ENCODE measurements at places on chromosomes 2 and 18. TPM values are rescaled to one million over a fixed set of nuclear protein-coding genes. Genes with fewer than 3 reads are reported as not detected.

PPP1R7 gene
- total RNA-seq: 123 TPM

B3GNT7 gene
- not detected for total RNA-seq

IL36A gene
- total RNA-seq: not detected

RAB1A gene
- 84.5 TPM for total RNA-seq

COL3A1 gene
- total RNA-seq: not detected

SLC30A3 gene
- 0.90 TPM for total RNA-seq

FEV gene
- not detected for total RNA-seq

MBD2 gene
- total RNA-seq: 131 TPM

DIPK1C gene
- total RNA-seq: not detected

RRM2 gene
- 528 TPM for total RNA-seq

GRCh38 chr2:42074661-42075060, 26.8 kb downstream of the PKDCC start:
- no peak for DNase-seq

DNA sequence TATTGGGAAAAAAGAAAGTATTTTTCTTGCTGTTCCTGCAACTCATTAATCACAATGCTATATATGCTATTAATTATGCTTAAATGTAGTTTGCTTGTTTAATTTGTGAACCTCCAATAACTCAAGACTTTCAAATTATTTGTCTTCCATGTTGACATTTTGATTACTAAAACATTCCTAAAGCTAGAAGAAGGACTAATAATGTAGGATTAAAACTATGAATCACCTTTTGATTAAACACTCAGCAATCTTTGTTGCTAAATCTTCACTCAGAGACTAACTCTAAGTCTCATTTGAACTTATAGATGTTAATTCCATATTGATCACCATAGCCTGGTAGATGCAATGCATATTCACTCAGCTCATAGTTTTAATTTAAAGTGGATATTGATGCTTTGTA, 524.6 kb upstream of the ZEB2 start:
- no peak for DNase-seq

GRCh38 chr2:43370705-43371104, 144.3 kb upstream of the ZFP36L2 start:
- no peak for DNase-seq

DNA sequence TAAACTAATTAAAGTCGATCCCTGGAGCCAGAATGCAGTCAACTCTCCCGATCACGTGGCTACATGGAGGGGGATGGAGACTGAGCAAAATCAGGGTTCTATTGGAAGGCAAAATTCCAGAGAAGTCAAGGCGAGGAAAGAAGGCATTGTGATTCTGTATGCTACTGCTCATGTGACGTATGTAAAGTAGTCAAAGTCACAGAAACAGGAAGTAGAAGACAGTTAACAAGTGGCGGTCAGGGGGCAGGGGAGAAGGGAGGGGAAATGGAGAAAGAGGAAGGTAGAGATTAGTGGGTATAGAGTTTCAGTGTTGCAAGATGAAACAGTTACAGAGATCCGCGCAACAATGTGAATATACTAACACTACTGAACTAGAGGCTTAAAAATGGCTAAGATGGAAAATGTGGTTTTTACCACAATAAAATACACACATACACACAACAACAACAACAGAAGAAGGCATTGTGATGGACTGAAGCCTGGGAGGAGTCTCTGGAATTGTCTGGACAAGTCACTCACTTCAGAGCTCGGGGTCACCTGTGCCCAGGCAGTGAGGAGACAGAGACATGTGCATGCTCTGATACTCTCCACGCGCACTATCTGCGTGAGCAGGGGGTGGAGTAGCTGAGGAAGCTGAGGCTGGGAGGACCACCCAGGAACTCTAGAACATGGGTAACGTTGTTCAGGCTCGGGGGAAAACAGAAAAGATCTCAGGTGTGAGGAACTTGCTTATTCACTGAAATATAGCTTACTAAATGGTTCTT, 89.9 kb upstream of the CDCA7 start:
- peak; percentile 55 for DNase-seq

GRCh38 chr18:56168049-56168781, 470.2 kb downstream of the TXNL1 start:
- no peak for DNase-seq

GRCh38 chr2:62404913-62405312, 101.1 kb downstream of the TMEM17 start:
- no peak for DNase-seq

GRCh38 chr18:22267697-22268096, 98.3 kb downstream of the GATA6 start:
- DNase-seq: no peak

GRCh38 chr2:180231015-180231414, 223.9 kb upstream of the CWC22 start:
- no peak for DNase-seq

- no peak for DNase-seq
Measured at GRCh38 chr2:239993291-239993690, 31.9 kb downstream of the NDUFA10 start.

GRCh38 chr2:160576054-160576499, 82.5 kb upstream of the RBMS1 start:
- DNase-seq: no peak

GRCh38 chr2:28291811-28292440, 100.7 kb upstream of the FOSL2 start:
- no peak for DNase-seq

- DNase-seq: no peak
Measured at GRCh38 chr18:68301441-68301840, 413.5 kb downstream of the TMX3 start.

- no peak for DNase-seq
Measured at GRCh38 chr2:95021847-95022246, 3.7 kb upstream of the MAL start.

DNA sequence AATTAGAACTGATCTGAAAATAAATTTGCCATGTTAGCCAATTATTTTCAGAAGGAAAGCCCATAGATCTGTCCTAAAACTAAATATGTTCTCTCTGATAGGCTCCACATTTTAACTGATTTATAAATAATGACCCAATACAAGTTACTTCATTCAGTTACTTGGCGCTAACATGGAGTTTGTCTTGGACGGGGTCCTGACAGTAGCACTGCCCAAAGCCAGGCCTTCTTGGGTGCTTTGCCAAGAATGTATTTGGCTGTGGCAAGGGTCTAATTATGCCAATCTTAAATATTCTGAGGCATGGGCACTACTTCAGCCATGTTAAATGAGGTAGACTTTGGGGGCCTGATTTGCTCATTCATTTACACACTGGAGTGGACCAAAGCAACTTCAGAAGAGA, 135.0 kb upstream of the PKDCC start:
- no peak for DNase-seq

- no peak for DNase-seq
Measured at GRCh38 chr18:58581265-58581664, 47.6 kb downstream of the ALPK2 start.

- no peak for DNase-seq
Measured at GRCh38 chr2:13050764-13051163, 334.0 kb downstream of the TRIB2 start.

DNA sequence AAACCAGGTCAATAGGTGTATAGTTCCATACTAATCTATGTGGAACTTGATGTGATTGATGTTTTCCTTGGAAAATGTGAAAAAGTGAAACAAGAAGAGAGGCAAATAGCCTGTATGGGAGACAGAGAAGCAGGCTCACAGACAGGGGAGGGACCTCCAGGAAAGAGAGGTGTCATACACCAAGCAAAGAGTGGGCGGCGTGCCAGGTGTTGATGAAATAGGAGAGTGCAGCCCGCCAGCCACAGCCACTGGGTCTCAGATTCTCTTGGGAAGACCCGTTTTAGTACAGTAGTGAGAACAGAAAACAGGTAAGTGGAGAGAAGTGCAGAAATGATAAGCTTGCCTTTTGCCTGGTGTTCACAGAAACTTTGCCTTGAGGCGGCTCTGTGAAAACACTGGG, 301.9 kb downstream of the ZNF407 start:
- DNase-seq: no peak

DNA sequence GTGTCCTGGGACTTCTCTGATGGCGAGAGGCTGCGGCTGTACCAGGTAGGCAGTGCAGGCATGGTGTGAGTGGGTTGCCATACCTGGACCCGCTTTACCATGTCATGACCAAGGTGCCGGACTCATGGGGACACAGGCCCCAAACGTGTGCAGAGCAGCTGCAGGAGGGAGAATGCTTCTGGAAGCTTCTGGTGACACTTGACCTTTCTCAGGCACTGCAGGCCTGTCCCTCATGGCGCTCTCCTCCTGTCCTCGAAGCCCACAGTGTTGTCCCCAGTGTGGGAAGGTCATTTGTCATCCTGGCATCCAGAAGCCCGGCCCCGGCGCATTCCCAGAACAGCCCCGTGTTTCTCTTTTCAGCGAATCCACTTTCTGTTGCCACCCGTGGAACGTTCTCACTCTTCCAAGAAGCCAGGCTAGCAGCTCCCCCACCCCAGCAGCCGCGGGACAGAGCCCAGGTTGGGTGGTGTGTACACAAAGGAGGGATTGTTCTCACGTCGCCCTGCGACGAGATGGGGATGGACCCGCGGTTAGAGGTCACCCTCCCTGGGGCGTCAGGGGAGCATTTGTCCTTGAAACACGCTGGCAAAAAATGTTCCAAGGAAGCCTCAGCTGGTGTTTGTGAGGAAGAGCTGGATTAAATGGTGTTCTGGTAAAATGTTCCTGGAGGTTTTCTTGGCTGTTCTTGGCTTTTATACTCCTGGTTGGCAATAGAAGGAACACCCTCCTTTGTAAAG, 43.7 kb downstream of the SH3BP4 start:
- DNase-seq: no peak

DNA sequence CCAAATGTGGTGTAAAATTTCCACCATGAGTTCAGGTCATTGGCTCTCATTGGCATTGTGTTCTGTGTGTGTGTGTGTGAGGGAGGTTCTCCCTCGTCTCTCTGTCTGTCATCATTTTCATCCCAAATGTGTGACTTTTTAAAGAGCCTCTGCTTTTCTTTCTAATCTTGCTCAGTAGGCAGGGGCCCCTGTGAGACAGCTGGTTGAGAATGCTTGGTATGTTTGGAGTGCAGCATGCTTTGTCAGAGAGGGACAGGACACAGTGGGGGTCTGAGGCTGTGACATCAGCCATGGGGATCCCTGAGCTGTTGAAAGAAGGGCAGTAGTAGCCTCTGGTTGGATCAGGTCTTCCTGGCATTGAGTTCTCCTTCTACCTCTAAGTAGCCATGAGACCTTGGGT, 10.6 kb downstream of the PTPRM start:
- no peak for DNase-seq

- DNase-seq: no peak
Measured at GRCh38 chr18:57373017-57373416, 20.7 kb downstream of the ST8SIA3 start.

- no peak for DNase-seq
Measured at GRCh38 chr2:218701806-218702205, 8.8 kb upstream of the TTLL4 start.

DNA sequence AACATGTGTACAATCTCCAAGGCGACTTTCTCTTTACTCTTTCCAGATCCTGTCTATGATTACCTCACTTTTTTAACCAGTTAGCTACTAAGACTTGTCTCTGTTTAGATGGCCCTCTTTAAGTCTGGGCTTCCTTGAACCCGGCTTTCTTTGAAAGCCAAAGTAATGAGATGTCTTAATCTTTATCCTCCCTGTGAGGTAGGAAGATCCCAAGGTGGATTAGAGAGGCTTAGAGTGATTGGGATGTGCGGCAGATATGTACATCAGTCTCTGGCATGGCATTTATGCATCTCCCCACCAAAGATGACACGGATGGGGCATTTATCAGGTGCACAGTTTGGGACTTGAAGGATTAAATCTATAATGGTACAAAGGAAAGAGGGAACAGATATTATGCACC, 186.3 kb downstream of the FSHR start:
- DNase-seq: no peak

DNA sequence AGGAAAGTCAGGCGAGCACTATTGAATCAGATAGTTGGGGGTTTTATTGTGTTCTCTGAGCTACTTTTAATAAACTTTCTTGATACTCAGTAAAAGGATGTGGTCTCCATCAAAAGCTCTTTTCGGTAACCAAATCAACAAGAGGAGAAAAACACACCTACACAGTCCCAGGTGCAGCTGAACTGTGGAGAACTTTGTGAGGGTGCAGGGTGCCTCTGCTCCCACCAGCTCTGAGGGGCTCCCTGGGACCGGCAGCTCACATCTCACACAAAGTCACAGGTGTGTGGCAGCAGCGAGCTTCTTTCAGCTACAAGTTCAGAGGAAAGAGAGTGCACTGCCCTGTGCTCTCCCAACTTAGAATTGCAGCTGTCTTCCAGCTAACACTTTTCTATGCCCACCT, 650.4 kb downstream of the RNF144A start:
- DNase-seq: peak; percentile 78

DNA sequence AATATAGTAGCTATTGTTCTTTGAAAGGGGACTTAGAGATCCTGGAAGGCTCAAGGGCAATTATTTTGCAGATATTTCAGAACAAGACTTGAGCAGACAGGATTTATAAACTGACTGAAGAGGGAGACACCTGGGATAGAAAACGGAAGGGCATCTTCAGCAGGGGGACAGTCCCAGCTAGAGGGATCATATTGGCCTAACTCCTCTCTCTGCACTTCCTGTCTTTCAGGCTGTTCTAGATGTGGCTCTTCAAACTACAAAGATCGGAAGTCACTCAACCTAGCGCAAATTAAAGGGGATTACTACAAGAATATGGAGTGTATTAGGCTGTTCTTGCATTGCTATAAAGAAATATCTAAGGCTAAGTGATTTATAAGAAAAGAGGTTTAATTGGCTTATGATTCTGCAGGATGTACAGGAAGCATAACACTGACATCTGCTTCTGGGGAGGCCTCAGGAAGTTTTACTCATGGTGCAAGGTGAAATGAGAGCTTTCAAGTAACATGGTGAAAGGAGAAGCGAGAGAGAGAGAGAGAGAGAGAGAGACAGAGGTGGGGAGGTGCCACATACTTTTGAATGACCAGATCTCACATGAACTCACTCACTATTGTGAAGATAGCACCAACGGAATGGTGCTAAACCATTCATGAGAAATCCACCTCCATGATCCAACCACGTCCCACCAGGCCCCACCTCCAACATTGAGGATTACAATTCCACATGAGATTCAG, 5.3 kb upstream of the CTIF start:
- DNase-seq: no peak

DNA sequence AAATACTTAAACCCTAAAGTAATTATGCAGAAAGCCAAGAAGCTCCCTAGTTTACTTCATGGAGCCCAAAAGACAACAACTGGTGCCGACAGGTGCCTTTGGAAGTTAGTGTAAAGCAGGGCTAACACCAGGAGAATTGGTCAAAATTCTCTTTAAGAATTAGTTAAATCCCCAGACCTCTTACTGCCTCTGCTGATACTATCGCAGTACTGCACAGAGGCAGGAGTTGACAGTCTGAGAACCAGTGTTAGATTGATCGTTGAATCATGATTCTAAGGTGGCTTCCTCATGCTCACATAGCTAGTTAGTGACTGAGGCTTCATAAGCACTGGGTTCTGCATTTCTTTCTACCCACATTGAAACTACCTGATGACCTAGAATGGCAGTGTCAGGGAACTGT, 445.0 kb downstream of the XIRP2 start:
- DNase-seq: no peak

GRCh38 chr2:31275976-31276375, 42.0 kb downstream of the EHD3 start:
- no peak for DNase-seq
